Stimulated activated CD8-positive, alpha-beta memory T cell treated with anti-CD3 and anti-CD28 coated beads, Interleukin-2, amount 100 ng/mL, for 48 hours (primary cell): ENCODE measurements at places on chromosomes 16 and 17.
A peak's percentile ranks its signal among the peaks of the same experiment; 100 is the strongest.

DNA sequence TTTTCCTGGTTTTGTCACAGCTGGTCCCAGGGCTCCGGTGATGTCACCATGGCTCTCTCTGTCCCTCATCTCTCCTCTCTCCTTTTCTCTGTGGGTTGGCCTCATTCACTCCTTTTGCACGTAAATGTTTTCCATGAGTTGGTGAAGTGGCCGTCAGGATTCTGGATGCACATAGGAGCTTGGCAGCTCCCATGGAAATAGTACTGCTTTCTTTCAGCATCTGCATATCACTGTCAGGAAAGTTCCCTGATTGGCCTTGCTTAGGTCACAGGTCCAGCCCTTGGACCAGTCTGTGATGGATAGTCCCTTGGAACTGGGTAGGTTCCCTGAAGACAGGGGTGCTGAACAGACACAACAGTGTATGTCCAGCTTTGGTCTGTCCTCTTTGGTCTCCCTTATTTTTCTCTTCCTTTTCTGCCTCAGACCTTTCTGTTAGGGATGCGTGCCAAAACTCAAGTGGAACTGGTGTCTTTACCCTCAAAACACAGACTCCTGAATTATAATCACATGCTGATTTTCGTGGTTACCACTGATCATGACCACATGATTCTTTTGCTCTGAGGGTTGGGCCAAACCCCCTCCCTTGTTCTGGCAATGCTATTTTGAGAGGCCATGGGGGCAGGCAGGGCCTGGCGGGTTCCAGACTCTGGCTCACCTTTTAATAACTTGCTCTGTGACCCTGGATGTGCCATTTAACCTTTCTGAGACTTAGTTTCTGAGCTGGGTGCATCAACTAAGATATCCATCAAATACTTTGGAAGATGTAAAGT is 99.0 kb downstream of the MSI2 start:
- no peak for DNase-seq

- no peak for DNase-seq
Observed at GRCh38 chr16:4264546-4264945, 8.3 kb downstream of the TFAP4 start.

GRCh38 chr16:84015399-84015798 is 27.2 kb downstream of the SLC38A8 start:
- DNase-seq: no peak

DNA sequence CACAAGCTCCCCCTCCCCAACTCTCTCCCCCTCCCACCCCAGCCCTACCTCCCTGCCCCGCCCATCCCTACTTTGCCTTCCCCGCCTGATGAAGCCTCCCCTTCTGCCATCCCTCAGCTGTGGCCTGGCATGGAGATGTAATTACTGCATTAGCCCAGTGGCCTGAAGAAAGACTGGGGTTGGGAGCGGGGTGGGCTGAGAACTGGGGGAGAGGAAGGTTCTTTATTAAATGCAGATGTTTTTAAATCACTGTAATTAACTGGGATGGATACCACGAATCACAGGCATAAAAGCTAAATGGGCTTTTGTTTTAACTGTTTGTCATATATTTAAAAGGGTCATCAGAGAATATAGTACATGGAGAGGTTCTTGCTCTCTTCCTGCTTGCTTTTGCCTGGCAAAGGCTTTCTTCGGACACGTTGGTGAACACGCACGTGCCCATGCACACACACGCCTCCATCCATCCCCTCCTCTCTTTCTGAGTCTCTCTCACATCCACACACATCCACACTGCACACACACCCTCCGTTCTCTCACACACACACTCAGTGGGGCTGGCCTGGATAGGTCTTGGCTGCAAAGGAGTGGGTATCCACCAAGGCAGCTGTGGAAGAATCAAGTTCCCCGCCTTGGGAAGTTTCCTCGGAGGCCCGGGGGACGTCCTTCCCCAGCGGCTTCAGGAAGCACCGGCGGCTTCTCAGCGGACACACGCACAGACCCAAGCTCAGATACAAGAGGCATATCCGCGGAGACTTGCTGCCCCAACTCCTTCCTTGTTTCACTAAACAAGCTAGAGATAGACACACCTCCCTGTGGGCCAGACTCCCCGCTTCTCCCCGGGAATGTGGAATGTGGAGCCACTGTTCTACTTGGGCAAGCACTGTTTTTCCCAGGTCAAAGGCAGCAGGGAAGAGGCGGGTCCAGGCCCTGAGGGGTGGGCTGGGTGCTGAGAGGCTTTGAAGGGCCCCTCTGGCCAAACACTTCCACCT is 27.4 kb upstream of the TNRC6C start:
- DNase-seq: no peak

DNA sequence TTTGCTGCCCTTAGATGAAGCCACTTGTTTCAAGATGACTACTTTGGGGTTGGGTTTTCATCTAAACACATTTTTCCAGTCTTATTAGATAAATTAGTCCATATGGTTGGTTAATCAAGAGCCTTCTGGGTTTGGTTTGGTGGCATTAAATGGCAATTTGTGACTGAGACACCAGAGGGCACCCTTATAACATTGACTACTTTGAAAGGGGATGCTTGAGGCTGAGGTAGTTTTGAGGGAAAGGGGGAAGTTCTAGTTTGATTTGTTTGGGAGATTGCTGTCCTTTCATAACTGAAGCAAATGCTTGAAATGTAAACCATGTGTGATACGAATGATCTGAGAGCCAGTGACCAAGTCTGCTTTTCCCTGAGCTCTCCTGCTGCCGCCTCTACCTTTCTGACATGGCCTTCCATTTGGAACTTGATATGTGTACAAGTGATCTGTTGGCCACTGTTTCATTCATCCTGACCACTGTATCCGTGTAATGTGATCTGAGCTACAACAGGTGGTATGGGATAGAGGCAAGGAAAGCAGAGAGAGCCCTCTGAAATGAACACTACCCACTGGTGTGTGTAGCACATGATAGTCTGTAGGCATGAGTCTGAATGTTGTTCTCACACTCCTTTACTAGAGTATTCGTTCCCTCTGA is 5.8 kb upstream of the RARA start:
- no peak for DNase-seq

GRCh38 chr17:34206569-34206968 is 48.5 kb upstream of the CCL2 start:
- no peak for DNase-seq

DNA sequence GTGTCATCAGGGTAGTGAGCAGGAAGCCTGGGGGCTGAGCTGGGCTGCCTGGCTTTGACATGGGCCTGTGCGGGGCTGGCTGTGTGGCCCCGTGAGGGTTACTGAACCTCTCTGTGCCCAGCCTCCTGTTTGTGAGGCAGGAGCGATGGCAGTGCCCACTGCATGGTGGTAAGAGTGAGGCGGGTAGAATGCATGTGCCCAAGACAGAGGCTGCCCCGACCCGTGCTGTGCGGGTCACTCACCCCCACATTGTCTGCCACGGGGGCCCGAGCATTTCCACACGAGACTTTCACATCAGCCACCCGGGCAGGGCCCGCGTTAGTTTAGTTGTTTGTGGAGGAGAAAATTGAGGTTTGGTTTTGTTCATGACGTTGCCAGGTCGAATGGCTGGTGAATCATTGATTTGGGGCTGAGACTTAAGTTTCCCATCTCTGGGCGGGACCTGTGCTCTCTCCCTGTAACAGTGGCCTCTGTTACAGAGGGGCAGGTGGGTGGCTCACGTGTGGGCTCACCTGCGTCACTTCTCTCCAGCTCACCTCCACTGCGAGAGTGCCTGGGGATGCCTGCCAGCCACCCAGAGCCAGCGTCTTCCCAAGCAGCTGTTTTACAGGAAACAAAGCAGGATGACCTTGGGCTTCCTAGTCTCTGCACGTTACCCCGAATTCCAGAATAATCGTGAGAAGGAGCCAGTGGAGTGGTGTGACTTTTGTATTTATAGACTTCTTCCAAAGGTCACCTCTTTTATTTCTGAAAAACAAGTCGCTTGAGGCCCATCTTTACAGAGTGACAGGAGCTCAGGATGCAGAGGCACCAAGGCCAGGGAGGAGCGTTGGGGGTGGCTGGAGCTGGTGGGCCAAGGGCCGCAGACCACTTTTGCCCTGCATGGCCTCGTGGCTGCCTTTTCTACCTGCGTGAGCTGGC is 150.6 kb downstream of the RPTOR start:
- peak; percentile 20 for DNase-seq

DNA sequence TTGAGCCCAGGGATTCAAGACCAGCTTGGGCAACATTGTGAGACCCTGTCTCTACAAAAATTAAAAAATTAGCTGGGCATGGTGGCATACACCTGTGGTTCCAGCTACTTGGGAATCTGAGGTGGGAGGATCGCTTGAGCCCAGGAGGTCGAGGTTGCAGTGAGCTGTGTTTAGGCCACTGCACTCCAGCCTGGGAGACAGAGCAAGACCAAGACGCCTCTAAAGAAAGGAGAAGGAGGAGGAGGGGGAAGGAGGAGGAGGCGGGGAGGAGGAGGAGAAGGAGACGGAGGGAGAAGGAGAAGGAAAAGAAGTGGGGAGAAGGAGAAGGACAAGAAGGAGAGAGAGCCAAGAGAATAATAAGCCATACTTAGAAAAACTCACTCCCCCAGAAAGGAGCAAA is 35.9 kb downstream of the STXBP4 start:
- DNase-seq: no peak

- DNase-seq: no peak
Observed at GRCh38 chr16:79757968-79758367, 157.4 kb upstream of the MAF start.

- no peak for DNase-seq
Observed at GRCh38 chr16:47492428-47493377, 31.6 kb downstream of the PHKB start.

DNA sequence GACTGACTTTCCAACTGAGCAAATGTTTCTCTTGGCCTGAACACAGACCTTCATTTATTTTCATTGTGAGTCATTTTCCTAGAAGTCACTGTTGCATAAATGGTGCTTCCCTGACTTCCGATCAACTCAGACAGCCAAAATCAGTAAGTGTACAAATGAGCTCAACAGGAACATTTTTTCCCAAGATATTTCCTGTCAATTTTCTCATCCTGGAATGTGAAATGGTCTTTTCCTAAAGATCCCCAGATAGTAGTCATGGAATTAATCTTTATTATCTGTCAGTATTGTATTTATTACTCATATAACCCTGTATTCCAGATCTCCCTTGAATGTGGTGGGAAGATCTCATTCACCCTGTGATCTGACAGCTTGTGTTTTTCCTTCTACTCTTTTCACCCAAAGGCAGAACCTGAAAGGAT is 360.3 kb upstream of the KIF2B start:
- DNase-seq: no peak

- no peak for DNase-seq
Observed at GRCh38 chr17:28501421-28502284, 4.5 kb upstream of the FOXN1 start.

GRCh38 chr17:73785958-73786743 is 141.9 kb upstream of the SDK2 start:
- no peak for DNase-seq

GRCh38 chr16:85328676-85329058 is 216.4 kb upstream of the CIBAR2 start:
- no peak for DNase-seq

DNA sequence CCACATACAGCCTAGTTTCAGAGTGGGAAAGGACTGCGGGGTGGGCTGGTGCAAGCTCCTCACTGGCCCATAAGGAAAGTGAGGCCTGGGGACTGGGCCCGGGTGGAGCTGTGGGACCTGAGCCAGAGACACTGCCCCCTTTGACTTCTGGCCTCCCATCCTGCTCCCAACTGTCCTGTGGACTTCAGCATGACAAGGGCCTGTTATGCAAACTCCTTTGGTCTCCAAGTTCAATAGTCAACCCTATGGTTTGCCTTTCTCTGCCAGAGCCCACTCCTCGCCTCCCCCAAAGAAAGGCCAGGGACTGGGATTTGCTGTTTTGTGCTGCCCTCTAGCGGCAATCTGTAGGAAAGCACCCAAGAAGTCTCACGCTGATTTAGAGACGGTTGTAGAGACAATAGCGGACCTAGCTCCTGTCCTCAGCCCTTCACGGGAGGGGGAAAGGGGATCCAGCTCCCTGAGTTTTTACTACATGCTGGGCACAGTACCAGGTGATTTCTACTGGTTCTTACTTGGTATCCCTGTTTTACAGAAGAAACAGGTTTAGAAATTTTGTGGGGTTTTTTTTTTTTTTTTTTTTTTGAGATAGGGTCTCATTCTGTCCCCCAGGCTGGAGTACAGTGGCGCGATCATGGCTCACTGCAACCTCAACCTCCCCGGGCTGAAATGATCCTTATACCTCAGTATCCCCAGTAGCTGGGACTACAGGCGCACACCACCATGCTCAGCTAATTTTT is 1.2 kb upstream of the TLCD3B start:
- no peak for DNase-seq

- no peak for DNase-seq
Observed at GRCh38 chr16:27781981-27782880, 232.3 kb downstream of the KATNIP start.

GRCh38 chr16:2919511-2920255 is 8.0 kb downstream of the FLYWCH1 start:
- DNase-seq: peak; percentile 26

GRCh38 chr17:73431401-73432205 is 119.8 kb upstream of the CDC42EP4 start:
- DNase-seq: no peak

- DNase-seq: no peak
Observed at GRCh38 chr16:69089091-69089910, 16.2 kb upstream of the HAS3 start.

DNA sequence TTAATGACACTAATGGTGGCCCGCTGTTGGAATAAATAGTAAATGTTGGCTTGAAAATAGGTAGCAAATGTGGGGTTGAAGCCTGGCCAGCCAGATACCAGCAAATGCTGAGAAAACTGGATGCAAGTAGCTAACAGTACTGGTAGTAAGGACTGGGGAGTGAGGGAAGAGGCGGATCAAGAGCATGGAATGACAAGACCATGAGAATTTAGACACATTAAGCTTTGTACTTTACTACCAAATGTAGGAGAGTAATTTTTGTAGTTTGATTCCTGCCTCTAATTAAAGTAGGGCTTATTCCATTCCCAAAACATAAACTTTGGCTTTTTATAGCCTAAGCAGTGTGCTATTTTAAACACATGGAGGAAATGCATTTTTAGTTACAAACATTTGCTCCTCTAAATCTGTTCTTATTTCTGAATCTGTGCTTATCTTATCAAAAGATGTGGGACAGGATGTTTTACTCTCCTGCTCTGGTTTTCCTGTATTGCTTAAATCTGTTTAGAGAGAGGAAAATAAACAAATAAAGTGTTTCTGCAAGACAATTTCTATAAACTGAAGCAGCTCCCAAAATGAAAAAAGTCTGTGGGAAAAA is 44.1 kb downstream of the CFDP1 start:
- no peak for DNase-seq
